LHCN-M2 (cell line): ENCODE measurements at places on chromosomes 2 and 18. TPM values are rescaled to one million over a fixed set of nuclear protein-coding genes. Genes with fewer than 3 reads are reported as not detected.

POTEJ gene
- total RNA-seq: not detected in 2 replicates

NAPG gene
- 38.0 and 40.8 TPM in 2 replicates for total RNA-seq

GLI2 gene
- total RNA-seq: 0.23 and 0.64 TPM in 2 replicates

RNF152 gene
- 0.51 and 0.63 TPM in 2 replicates for total RNA-seq

DNA sequence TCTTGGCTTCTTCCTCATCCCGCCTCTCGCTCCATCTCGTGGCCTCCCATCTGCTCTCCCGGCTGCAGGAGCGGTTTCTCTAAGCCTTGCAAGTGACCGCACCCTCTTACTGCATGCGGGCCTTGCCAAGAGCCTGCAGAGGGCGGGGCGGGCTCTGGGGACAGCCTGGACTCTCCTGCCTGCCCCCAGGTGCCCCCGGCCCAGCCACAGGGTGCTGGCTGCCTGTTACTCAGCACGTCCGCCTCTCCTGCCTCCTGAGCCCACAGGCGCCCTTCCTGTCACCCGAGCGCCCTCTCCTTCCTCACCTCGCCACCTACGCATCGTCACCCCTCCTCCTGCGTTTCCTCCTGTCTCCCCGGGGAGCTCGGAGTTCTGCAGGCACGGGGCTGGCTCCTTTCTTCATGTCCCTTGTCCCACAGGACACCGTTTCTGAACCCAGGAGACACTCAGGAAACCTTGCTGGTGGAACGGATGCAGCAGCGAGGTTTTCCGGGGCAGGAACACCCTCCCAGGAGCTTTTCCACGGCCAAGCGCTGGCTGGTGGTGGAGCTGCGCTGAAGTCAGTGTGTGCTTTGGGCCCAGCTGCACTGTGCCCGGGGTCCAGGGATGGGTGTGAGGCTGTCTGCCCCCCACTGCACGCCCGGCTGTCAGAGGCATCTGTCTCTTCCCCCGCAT is 28.5 kb downstream of the HPCAL1 start:
- DNase-seq: no peak

DNA sequence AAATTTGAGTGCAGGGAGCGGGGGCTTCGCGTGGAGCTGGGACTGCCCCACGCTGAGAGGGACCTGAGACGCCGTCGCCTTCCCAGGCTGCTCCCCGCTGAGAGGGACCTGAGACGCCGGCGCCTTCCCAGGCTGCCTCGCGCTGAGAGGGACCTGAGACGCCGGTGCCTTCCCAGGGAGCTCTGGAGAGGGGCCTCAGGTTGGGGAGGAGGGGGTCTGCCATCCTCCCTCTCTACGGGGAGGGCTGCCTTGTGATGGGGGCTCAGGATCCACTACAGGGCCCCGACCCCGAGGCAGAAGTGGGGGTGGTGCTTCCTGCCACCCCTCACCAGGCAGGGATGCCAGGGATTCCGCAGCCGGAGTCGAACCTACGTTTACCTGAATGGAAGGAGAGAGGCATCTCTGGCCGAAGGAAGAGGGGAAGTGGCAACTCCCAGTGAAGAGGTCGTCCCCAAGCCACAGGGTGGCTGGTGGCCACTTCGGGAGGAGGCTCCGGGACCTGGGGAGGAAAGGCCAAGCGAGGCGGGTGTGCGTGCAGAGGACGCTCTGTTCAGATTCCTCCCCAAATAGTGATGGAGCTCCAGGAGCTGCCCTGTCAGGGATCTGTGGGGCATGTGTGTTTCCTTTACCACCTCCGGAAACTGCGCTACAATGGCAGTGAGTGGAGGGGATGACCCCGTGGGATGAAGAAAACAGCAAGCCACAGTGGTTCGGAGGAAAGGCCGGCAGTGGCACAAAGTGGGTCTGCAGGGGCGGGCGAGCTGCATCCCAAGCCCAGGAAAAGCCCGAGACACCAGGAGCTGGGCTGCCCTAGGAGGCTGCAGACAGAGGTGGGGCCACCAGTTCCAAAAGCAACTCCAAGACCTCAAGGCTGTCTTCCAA is 108.2 kb upstream of the CTDP1 start:
- DNase-seq: no peak

- DNase-seq: no peak
Observed at GRCh38 chr18:37519510-37520135, 46.0 kb downstream of the CELF4 start.

DNA sequence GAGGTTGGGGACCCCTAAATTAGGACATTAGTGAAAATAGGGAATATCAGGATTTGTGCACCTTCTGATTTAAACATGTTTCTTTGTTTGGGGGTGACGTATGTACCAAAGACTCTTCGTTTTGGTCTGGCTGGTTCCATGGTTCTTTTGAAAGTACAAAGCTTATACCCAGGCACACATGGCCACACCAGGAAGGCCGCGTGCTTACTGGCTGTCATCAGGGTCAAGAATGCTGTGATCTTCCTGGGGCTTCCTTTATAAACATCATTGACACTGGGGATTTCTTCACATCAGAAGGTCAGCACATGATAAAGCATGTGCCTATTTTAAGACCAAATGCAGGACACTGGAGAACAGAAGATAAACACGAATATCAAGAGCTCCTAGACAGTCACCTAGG is 230.6 kb upstream of the ID2 start:
- no peak for DNase-seq

DNA sequence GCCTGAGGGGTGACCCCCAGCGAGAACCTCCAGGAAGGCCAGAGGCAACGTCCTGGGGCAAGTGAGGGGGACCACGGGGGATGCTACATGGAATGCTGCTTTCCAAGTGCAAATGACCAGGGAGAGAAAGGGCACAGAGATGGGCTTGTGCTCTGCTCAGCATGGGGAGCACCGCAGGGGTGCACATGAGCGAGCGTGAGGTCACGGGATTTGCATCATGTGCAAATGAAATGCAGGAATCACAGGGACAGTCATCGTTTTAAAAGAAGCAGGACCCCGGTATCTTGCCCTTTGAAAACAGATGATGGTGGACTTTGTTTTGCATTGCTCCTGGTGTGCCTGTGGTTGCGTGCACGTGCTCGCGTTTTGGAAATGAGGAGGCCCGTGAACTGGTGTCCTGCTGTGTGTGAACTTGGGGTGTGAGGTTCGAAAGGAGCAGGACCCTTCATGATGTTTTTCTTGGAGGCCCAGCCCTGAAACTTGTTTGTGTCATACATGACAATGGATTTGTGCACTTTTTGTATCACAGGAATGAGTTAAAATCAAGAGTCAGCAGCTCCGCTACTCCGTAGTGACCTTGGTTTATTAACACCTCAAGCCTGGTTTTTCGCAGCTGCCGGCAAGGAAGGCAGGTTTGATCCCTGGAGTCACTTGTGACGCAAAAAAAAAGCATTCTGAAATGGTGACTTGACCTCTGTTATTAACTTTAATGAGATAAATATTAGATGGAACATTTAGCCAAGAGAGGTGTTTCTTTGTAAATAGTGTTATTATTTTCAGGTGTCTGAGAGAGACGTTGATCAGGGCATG is 234.5 kb downstream of the LDLRAD4 start:
- DNase-seq: no peak

NOL4 gene
- not detected in 2 replicates for total RNA-seq

PRKCE gene
- 5.8 and 6.0 TPM in 2 replicates for total RNA-seq

DNA sequence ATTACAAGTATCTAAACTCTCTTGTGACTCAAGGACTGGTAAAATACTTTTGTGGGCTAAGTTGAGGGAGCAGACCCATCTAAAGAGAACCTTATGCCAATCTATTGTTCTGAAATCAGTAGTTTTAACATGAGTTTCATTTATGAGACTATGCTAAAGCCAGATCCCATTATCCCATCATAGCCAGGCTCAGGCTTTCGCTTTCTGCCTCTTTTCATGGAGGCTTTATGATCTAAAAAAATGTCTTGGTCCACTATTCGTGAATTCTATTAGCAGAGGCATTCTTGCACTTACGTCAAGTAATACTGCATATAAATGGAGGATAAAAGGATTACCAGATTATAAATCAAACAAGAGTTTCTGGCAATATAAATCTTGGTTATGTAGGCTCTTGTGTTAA is 1636.9 kb upstream of the ACVR2A start:
- DNase-seq: no peak

- DNase-seq: no peak
Observed at GRCh38 chr2:227577555-227577954, 21.1 kb upstream of the SCYGR2 start.

GRCh38 chr2:200431996-200432705 is 77.7 kb downstream of the KCTD18 start:
- peak; percentile 39 for DNase-seq

TEKT4 gene
- not detected in 2 replicates for total RNA-seq
